ENCODE measurements at places on chromosomes 5 and 9. TPM values are rescaled to one million over a fixed set of nuclear protein-coding genes. Genes with fewer than 3 reads are reported as not detected.

DNA sequence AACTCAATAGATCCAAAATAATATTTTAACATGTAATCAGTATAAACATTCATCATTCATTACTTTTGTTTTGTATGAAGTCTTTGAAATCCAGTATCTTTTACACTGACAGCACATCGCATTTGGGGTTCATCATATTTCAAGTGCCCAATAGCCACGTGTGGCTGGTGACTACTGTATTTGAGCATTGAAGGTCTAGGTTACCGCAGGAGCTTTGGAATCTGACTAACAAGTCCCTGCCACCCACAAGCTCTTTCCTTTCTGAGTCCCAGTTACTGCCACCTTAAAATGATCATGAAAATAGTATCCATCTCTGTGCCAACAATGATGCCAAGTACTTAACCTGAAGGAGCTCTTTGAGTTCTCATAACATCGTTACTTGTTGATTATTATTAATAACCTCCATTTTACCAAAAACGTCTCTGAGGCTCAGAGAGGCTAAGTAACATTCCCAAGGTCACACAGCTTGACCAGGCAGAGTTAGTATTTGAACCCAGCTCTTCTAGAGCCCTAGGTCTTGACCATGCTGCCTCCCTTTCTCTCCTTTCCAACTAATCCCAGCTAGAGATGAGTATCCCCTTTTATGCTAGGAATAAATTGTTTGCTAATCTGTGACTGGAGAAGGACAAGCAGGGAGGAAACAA lies 24.2 kb downstream of the ARHGEF37 start:
- DNase-seq, result no peak

DNA sequence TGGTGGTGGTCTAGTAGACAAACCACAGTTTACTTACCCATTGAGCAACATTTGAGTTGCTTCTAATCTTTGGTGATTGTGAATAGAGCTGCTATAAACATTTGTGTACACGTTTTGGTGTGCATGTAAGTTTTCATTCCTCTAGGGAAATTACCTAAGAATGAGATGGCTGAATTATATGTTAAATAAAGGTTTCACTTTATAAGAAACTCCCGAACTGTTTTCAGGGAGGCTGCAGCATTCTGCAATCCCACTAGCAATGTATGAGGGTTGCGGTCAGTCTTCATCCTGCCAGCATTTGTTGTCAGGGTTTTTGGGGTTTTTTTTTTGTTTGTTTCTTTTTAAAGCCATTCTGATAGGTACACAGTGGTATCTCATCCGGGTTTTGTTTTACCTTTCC lies 45.7 kb upstream of the PPARGC1B start:
- no peak for DNase-seq

Gene CSNK1A1
- polyA plus RNA-seq, result 197 TPM

Gene ECM2
- 14.8 TPM for polyA plus RNA-seq

GRCh38 chr9:93288341-93288740 lies 104.4 kb downstream of the WNK2 start:
- DNase-seq, result no peak

GRCh38 chr9:82997476-82998140 lies 65.3 kb downstream of the RASEF start:
- no peak for DNase-seq

Gene SPATA31A6
- not detected for polyA plus RNA-seq

Gene HMMR
- polyA plus RNA-seq, result 19.7 TPM

GRCh38 chr5:55037890-55038289 lies 13.8 kb downstream of the GZMK start:
- DNase-seq, result no peak

GRCh38 chr5:87526131-87526530 lies 113.4 kb upstream of the CCNH start:
- no peak for DNase-seq

DNA sequence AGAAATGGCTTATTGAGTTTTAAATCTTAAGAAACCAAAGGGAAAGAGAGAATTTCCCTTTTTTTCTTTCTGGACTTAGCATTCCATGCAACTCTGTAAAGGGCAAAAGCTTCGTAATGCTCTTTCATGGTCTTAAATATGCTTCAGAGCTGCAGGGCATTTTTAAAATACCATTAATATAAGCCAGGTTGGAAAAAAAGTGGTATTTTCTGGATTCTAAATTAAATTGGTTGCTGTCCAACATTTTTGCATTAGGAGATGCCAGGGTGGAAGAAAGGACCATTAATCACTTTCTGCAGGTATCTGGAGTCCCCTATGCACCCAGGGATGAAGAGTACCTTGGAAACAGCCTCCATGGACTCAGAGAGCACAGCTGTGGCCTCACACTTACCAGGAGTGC lies 215.1 kb upstream of the DAPK1 start:
- DNase-seq, result no peak

DNA sequence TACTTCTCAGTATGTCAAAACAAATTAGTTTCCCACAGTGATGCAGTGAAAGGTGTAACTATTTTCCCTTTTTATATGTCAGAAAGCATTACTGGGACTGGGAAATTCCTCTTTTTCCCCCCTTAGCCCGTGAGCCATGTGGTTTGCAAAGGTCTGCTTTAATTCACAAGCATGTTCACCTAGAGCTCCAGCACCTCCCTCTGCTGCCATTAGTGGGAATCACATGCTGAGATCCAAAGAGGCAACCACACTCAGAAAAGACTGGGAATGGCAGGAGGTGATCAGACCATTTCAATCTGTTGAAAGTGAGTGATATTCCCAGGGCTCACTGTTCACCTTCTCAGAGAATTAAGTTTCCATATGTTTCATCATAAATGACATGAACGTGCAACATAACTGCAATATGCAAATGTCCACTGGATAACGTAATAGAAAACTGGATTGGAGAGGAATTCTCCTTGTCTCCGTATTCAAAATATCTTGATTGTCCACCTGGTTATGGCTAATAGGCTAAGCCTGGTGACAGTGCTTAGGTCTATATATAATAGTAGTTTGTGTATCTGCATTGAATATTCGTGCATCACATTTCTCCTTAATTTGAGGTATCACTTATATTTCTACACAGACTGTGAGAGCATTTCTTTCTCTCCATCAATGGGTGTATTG lies 703.5 kb upstream of the WWC1 start:
- DNase-seq, result no peak

DNA sequence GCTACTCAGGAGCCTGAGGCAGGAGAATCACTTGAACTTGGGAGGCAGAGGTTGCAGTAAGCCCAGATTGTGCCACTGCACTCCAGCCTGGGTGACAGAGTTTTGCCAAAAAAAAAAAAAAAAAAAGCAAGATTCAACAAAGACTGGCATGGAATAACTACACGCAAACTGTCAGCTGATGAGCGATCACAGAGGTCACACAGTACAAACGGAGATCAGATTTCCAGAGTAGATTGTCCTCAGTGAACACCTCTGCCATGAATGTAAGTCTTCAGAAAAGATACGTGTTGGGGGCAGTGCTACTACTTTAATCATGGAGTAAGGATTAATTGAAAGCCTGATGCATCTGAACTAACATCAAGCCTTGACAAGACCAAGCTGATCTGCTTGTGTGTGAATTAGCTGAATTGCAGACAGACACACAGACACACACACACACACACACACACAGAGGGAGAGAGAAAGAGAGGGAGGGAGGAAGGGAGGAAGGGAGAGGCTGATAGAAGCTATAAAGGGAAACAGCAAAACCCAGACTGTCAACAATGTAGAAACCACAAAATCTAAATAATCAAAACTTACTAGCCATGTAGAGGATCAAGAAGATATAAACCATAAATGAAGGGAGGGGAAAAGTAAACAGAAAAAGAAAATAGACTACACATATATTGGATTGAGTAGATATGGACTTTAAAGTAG lies 222.9 kb upstream of the ZNF462 start:
- DNase-seq, result no peak

Gene GMCL2
- polyA plus RNA-seq, result 0.08 TPM
